ENCODE measurements at places on chromosomes 13 and 19. TPM values are rescaled to one million over a fixed set of nuclear protein-coding genes. Genes with fewer than 3 reads are reported as not detected.

DNA sequence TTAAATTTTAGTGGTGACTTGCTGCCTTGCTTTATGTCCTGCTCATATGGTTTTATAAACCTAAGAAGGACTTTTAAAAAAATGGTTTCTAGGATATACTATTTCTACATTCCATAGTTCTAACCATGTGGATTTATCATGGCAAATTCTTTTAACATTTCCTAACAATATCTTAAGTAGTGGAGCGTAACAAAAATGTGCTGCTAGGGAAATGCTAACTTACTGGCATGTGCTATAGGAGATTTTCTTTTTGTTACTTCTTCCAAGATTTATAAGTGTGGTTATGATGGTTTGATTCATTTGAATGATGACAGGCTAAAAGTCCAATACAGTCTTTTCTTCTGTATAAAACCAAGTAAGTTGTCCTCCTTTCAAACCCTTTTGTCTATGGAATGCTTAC lies 713.7 kb downstream of the SLITRK1 start:
- no peak for DNase-seq

GRCh38 chr19:17379221-17379631 lies 2.1 kb upstream of the PLVAP start:
- DNase-seq = no peak

- DNase-seq = no peak
These were observed 391 bp downstream of the ZNF761 start for GRCh38 chr19:53432088-53432661.

DNA sequence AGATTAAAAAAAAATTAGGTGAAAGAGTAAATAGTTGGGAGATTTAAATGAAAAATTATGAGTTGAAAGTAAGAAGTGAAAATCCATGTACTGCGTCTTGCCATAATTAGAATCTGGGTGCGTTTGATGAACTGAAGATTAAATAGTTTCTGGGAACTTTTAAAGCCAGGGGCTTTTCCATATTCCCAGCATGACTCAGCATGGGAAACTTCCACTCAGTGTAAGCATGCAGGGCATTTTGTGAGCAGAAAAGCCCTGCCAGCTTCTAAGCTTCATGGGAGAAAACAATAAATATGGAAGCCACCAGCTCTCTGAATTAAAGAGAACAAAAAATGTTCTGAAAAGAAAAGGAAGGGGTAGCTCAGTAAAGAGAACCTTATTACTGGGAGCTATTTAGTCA lies 62.0 kb upstream of the EDNRB start:
- DNase-seq = no peak

DNA sequence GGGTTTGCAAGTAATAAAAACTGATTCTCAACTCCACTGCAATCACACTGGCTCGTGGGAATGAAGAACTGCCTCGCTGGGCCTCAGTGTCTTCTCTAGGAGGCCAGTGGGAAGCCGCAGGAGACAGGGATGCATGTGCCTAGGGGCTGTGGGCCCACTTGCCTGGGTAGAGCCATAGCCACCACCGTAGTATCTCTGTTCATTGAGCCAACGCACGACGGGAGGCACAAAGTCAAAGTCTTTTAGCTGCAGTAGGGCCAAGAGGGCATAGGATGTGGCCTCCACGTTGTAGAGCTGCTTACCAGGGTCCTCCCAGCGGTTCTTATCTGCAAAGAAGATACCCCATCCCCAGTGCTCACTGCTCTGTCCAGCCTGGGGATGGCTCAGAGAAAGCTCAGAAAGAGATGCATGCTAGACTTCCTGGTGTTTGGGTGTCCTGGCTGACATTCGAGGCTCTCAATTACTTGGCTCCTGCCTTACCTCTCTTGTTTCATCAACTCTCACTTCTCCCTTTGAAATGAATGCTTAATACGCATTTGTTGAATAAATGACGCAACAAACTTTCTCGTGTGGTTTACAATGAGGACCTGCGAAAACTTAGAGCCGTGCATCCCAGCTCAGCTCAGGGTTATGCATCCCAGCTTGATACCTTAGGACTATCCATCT lies 16.1 kb upstream of the TNFSF14 start:
- no peak for DNase-seq

DNA sequence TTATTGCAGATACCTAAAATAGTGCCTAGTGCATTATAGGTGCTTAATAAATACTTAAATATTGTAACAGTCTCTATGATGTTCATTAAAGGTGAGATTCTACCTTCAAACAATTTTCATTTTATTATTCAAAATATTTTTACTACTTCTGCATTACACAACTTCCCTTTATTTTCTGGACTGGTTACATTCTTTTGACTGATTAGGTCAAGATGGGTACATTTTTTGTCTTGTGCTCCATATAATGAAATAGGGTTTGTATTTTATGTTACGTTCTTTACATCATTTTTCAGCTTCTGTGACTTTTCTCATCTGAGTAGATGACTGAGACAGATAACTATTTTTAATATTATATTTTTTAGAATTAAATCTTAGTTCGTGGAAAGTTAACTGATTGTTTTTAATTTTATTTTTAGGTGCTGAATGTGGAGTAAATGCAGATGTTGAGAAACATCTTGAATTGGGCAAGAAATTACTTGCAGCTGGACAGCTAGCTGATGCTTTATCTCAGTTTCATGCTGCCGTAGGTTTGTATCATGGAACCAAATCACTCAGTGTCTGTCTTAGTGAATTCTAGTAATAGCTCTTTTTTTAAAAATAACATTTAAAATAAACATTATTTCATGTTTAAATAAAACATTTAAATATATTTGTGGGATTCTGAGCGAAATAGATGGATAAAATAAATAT lies 32.0 kb downstream of the DNAJC3 start:
- no peak for DNase-seq

GRCh38 chr13:73449252-73449651 lies 390.4 kb downstream of the KLF5 start:
- DNase-seq = no peak

- DNase-seq = no peak
These were observed 96.1 kb downstream of the OXGR1 start for GRCh38 chr13:96898212-96898611.

GRCh38 chr13:114200399-114200911 lies 21.4 kb downstream of the CFAP97D2 start:
- no peak for DNase-seq

- no peak for DNase-seq
These were observed 24.6 kb upstream of the SEMA6B start for GRCh38 chr19:4583961-4584669.

- no peak for DNase-seq
These were observed 1.8 kb upstream of the CEACAM8 start for GRCh38 chr19:42596391-42597072.

- DNase-seq = no peak
These were observed 12.9 kb upstream of the GARIN5A start for GRCh38 chr19:50489461-50490011.

DNA sequence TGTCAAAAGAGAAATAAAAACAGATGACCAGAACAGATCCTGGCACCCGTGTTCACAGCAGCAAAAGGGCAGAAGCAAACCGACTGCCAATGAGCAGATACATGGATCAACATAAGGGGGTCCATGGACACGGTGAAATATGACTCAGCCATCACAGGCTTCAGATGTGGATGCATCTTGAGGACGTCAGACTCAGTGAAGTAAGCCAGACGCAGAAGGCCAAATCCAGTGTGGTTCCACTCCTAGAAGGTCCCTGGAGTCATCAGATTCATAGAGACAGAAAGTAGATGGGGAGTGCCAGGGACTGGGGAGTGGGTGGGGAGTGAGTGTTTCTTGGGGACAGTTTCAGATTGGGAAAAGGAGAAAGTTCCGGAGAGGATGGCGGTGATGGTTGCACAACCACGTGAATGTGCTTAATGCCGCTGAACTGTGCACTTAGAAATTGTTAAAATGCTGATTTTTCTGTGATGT lies 28.8 kb upstream of the SEMA6B start:
- no peak for DNase-seq

GRCh38 chr19:16185123-16185767 lies at the start of gene FAM32A:
Gene FAM32A (plus strand): TSS chr19:16185410. CDS start chr19:16185443, 33 bp downstream.
- peak; percentile 100 for DNase-seq

The LGALS16 gene
- total RNA-seq = not detected

The NLRP12 gene
- 0.26 TPM for total RNA-seq

The IFNL1 gene
- total RNA-seq = not detected

The IQCN gene
- total RNA-seq = 2.5 TPM

The DIAPH3 gene
- total RNA-seq = 0.65 TPM

The ZNF667 gene
- 2.1 TPM for total RNA-seq

The COL4A1 gene
- total RNA-seq = 578 TPM

The ZNF491 gene
- total RNA-seq = 4.5 TPM

Measured in esophagus muscularis mucosa (tissue), 4 donors.